ENCODE measurements at places on chromosomes 13 and 19.
A peak's percentile ranks its signal among the peaks of the same experiment; 100 is the strongest.

GRCh38 chr19:15330801-15331418 is 1.4 kb downstream of the BRD4 start:
- DNase-seq = no peak

DNA sequence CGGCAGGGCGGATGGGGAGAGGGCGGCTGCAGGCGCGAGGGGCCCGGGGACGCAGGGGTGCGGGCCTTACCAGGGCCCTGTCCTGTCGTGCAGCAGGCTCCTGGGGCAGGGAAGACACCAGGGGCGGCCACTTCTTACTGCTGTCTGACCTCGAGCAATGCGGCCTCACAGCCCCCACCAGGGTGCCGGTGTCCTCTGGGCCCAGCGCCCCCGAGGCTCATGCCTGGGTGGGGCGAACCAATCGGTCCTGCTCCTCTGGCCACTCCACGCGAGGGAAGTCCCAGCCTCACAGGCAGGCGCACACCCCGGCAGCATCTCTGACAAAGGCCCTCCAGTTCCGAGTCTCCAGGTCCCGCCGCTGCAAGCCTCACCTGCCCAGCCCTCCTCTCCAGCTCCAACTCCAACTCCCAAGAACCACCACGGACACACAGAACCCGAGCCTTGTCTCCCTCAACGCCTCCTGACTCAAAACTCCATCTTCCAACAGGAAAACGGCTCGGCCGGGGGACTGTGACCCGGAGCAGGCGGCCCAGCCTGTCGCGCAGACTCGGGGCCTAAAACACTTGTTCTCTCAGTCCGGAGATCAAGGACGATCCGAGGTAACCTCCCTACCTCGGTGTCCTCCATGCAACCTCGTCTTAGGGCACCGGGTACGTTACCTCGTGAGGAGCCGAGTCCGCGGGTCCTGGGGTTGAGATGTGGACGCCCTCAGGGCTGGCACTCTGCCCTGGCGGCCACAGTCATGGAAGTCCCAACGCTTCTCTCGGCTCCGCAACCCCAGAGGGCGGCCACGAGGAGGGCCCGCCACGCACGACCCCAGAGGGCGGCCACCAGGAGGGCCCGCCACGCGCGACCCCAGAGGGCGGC is 6.5 kb downstream of the FGF22 start:
- DNase-seq = no peak

GRCh38 chr13:48575031-48575430 is 42.2 kb upstream of the RCBTB2 start:
- no peak for DNase-seq

DNA sequence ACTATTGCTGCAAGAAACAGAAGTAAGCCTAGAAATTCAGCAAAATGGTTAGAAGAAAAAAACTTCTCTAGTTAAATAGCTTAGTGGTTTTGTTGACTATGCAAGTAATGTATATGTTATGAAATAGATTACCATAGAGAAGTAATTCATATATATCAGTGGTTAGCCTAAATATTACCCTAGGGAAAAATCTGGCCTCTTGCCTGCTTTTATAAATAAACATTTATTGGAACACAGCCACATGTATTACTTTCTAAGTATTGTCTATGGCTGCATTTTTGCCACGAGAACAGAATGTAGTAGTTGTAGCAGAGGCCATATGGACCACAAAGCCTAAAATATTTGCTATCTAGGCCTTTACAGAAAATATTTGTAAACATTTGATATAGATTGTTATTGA is 1471.7 kb upstream of the PRR20A start:
- no peak for DNase-seq

DNA sequence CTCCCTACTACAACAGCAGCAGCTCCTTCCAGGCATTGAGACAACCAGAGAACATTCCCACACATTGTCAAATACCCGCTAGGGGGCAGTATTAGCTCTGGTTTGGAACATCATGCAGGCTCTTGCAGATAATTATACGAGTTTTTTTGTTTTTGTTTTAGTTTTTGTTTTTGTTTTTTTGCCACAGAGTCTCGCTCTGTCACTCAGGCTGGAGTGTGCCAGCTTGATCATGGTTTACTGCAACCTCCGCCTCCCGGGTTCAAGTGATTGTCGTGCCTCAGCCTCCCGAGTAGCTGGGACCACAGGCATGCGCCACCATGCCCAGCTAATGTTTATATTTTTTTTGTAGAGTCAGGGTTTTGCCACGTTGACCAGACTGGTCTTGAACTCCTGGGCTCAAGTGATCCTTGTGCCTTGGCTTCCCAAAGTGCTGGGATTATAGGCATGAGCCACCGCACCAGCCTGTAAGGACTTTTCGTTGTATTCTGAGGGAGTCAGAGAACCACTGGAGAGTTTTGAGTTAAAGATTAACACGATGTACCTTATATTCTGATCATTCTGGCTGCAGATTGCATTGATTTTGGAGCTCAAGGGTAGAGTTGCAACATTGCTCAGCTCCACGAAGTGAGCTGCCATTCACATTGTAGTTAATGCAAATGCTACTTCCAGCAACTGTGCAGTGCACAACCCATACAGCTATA is 41.7 kb upstream of the CEACAM20 start:
- DNase-seq = no peak

GRCh38 chr13:43924549-43925245 is 45.0 kb downstream of the LACC1 start:
- DNase-seq = no peak

DNA sequence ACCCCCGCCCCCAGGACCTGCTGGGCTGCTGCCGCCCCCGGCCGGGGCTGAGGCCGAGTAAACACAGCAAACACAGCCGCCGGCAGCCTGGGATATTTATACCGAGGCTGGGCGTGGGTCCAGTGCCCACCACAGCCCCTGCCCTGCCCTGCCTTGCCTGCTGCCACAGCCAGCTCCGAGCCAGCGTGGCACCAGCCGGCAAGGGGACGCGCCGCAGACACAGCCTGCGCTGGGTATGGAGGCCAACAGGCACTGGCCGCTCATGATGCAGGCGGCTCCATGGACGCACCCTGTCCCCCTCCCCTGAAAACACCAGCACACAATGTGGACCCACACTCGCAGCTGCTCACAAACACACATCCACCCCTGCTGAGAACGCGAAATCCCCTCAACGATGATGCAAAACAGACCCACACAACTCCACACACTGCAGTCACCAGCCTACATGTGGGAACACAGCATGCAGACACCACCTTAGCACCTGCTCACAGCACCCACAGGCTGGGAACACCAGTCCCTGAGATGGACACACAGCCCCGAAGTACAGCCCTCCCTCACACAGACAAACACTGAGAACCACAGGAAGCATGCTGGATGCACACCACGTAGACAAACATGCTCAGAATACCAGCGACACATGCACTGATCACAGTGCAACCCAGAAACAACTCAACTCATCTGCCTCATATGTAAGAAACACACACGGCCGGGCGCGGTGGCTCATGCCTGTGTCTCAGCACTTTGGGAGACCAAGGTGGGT is 16.2 kb downstream of the CCDC97 start:
- no peak for DNase-seq

DNA sequence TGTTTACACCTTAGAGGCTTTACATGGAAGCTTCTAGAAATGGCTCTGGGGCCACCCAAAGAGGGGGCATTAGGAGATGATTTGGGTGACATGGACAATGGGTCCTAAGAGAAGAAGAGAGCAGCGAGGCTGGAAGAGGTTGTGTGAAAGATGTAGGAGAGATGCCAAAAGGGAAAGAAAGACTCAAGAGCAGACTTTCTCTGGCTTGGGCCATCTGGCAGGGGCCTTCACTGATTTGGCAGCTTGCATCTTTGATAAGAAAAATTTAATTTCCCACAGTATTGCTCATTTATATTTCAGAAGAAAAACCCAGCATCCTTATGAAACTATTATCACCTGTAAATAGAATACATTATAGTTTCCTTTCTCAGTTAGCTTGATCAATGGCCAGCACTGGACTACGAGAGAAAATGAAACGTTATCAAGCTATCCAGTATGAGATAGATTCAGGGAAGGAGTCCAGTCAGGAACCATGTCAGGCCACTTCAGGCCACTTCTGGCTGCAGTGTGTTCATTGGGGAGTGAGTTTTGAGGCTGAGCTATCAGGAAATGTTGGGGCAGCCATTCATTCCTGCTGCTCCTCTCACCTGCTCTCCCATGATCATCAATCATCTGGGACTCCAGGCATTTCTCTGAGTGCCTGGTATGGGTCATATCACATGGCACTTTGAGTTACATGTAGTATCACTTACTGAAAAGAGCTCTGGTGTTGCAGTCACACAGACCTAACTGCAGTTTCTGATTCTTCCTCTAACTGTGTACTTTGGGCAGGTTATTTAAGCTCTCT is 10.3 kb downstream of the SCEL start:
- DNase-seq = no peak

DNA sequence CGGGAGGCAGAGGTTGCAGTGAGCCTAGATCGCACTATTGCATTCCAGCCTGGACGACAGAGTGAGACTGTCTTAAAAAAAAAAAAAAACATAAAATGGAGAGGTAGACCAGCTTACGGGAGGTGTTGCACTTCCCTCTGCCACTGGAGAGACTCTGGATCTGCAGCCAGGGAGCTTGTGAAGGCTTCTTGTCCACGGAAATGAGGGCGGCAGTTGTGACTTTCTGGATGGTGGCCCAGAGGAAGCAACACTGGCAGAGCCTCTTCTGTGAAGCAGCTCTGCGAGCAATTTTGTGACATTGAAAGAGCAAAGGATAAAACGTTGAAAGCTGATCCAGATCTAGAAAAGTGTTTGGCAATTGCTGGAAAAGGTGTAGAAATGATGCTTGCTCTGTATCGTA is 10.4 kb downstream of the SPINT2 start:
- DNase-seq = no peak

DNA sequence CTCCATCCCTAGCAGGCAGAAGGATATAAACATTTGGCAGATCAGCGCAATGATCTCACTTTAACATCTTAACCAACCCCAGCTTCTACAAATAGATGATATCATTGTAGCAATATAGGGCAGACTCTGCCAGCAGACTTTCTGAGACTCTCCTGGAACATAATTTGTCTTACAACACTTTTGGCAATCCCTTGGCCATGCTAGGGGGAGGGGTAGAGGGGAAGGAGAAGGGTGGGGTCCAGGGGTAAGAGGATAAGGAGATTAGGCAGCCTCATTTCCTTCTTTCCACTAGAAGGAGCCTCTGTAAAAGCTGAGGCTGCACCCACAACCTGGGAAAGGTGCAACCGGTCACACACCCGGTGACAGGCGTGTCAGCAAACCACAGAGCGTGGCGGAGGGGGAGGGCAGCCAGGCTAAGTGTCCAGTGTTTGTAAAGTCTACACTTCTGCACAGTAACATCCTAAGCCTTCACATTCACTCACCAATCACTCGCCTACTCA is 8.7 kb upstream of the UBAC2 start:
- no peak for DNase-seq

DNA sequence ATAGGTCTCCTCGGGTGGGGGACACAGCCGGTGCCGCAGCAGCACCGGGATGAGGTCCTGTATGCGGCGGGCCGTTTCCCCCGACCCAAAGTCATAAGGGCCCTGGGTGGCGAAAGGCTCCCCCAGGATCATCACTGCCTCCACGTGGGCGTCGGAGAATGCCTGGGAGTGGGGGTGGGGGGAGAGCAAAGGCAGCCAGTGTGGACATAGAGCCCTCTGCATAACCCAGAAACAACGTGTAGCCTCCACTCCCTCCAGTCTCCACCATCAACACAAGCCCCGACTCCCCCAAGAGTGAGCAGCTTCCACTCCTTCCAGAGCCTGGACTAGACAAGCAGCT is 1.7 kb upstream of the NUMBL start:
- DNase-seq = no peak

DNA sequence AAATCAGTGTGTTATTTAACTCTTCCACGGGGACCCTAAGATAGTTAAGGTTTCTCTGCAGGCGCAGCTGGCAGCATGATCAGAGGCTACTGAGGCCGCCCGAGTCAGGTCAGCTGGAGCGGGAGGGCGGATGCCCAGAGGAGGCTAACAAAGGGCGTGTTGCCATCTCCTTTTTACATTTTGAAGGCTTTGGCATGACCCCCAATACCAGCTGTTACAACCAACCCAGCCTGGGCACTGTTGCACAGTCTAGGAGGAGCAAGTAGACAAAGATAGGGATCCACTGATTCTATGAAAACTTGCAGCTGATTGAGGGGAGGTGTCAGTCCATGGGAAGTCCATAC is 15.7 kb downstream of the COL4A2 start:
- no peak for DNase-seq

GRCh38 chr19:9808855-9809824 is 9.7 kb downstream of the FBXL12 start:
- DNase-seq = no peak

DNA sequence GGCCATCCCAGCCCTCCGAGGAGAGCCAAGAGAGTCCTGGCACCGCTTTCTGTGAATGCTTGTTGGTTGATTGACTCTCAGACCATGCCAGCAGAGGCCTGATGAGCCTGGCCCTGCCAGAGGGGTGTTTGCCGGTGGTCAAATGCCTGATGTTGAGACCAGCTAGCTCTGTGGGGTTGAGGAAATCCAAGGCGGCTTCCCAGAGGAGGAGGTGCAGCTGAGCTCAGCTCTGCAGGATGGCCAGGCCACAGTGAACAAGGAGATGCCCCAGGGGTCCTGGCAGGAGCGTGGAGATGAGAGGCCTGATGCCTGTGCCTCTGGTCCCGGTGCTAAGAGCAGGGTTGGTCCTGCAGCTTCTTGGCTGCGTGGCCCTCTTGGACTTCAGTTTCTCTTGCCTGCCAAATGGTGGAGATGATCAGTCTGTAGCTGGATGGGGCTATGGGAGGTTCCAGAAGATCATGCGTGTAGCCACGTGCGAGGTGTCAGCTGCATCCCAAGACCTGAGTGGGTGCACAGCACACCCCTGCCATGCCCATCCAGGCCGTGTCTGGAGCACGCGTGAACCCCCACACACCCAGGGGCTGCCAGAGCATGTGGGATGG is 16.8 kb downstream of the NFIC start:
- DNase-seq = no peak

GRCh38 chr19:46014941-46015686 is 7.7 kb downstream of the PGLYRP1 start:
- peak; percentile 45 for DNase-seq

DNA sequence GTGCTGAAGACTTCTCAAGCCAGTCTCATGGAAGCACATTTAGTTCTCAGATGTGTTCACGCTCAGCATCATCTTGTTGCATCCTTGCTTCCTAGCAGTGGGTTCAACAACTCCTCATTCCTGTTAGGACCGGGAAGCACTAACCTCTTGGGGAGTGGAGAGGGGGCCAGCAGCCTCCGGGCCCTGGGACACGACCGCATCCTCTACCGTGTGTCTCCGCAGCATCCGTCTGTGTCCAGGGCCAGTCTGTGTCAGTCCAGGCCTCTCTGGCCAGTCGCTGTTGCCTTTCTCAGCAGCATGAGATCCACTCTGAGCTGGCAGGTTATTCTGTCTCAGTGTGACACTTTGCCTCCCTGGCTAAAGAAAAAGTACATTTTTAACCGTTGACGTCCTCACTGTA is 17.0 kb downstream of the PDCD5 start:
- DNase-seq = no peak

All from stimulated activated CD8-positive, alpha-beta memory T cell treated with anti-CD3 and anti-CD28 coated beads, Interleukin-4, amount 100 ng/mL, for 24 hours (primary cell).